Breast epithelium (tissue), 4 donors: ENCODE measurements at places on chromosomes 12 and 14. TPM values are rescaled to one million over a fixed set of nuclear protein-coding genes. Genes with fewer than 3 reads are reported as not detected.

The STYK1 gene
- 4.9 TPM for total RNA-seq

The NGB gene
- not detected for total RNA-seq

GRCh38 chr12:53097564-53098353, at the start of gene IGFBP6:
Gene IGFBP6 (plus strand): TSS chr12:53097667. CDS start chr12:53097718, 51 bp downstream.
- H3K27me3 ChIP-seq: no peaks in the 10 kb centered on the region
- peak; percentile 45 for DNase-seq
- no peaks in the 10 kb centered on the region for H3K36me3 ChIP-seq

DNA sequence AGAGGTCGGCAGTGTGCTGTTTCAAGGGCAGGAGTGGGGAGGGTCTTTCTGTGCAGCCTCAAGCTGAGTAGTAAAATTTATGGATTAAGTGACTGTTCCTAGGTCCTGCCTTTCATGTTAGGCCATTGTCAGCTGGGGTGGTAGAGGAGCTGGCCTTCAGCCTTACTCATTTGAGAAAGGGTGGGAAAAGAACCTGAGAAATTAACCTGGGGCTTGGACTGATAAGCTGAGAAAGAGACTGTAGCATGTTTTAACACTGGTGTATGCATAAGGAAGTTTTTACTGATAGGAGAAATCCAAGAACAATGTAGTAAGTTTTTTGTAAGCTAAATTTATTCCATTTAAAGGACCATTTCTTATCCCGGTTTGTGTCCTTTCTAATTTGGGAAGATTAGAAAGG, 20.7 kb downstream of the IFT43 start:
- no peaks in the 10 kb centered on the region for H3K27me3 ChIP-seq
- no peak for DNase-seq
- no peaks in the 10 kb centered on the region for H3K4me1 ChIP-seq
- H3K27ac ChIP-seq: no peak overlapping the region
- no peak overlapping the region for H3K4me3 ChIP-seq
- peaks cover 4% of the 10 kb centered on the region for H3K36me3 ChIP-seq
